Esophagus mucosa (tissue), 1 donor: ENCODE measurements at places on chromosomes 7 and 10.

GRCh38 chr10:114042895-114043531 lies 653 bp upstream of the ADRB1 start:
- peak; percentile 31 for ATAC-seq

DNA sequence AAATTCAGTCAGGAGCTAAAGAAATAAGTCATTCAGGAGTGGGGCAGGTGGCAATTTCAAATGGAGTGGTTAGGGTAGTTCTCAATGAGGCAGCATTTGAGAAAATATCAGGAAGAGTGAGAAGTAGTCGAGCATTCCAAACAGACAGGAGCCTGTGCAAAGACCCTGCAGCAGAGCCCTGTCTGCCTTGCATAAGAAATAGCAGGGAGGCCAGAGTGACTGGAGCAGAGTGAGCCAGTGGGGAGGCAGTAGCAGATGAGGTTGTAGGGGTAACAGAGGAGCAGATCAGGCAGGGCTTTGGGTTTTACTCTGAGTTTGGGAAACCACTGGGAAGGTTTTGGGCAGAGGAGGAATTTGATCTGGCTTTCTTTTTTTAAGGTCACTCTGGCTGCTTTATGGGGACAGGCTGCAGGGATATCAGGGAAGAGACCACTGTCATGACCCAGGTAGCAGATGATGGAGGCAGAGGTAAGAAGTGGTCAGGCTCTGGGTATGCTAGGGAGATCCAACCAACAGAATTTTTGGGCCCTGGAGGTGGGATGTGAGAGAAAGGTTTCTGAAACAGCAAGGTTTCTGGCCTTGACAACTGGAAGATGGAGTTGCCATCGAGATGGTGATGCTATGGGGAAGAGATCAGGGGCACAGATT lies 1.3 kb upstream of the BLVRA start:
- no peak for ATAC-seq

DNA sequence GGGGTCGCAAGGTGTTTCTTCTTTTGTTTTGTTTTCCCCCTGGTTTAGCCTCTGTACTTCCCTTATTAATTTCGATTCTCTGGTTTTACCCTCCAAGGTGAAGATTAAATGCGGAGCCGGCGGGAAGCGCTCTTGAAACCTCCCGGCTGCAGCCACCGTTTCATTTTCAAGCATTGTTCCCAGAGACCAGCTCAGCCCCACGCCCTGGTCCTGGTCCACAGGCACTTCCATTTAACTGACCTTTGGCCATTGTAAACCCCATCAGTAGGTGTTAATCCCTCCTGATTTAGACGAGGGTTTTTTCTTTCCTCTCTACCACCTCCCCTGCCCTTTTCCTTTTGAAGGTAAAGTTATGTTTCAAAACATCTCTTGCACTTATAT lies 39.2 kb upstream of the ENO4 start:
- ATAC-seq = no peak

GRCh38 chr10:110701617-110701971 lies 57.5 kb downstream of the RBM20 start:
- no peak for ATAC-seq

DNA sequence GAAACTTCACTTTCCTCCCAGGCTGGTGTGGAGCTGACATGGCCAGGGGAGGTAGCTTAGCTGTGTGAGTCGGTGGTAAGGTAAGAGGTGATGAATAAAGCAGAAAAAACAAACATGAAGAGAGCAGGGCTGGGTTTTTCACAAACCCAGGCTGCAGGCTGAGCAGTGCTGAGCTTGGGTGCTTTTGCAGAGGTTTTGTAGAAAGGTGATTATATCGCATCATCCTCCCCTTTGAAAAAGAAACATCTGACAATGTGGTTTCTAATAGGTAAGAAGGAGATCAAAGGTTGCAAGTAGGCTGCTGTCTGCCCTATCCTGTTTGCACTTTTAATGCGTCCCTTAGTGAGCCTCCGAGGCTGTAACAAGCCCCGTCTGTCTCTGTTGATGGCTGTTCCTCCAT lies 69.6 kb upstream of the GRM8 start:
- ATAC-seq = no peak

DNA sequence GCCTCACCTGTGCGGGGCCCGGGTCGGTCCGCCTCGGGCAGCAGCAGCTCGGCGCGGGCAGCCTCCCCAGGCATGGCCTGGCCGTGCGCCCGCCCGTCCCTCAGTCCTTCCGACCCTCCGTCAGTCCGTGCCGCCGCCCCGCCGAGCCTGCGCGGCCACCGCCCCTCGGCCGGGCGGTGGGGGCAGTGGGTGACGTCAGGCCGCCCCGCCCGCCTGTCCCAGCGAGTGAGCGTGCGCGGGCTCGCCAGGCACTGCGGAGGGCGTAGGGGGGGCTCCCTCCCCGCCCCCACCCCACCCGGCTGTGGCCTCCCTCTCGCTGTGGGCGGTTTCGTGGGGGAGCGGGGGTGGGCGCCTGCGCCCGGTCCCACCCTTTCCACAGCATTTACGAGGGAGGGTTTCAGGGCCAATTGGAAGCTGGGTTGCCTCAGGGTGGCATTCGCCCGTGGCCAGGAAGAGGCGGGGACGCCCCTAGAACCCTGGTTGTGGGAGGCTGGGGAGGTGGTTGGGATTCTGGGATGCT lies at the start of gene NACAD:
Gene NACAD (minus strand): TSS at position 149 of the 520 bp plus-strand sequence. CDS start 75 bp downstream, at position 74.
- peak; percentile 54 for ATAC-seq

GRCh38 chr10:87613751-87614150 lies 45.9 kb upstream of the PAPSS2 start:
- no peak for ATAC-seq

DNA sequence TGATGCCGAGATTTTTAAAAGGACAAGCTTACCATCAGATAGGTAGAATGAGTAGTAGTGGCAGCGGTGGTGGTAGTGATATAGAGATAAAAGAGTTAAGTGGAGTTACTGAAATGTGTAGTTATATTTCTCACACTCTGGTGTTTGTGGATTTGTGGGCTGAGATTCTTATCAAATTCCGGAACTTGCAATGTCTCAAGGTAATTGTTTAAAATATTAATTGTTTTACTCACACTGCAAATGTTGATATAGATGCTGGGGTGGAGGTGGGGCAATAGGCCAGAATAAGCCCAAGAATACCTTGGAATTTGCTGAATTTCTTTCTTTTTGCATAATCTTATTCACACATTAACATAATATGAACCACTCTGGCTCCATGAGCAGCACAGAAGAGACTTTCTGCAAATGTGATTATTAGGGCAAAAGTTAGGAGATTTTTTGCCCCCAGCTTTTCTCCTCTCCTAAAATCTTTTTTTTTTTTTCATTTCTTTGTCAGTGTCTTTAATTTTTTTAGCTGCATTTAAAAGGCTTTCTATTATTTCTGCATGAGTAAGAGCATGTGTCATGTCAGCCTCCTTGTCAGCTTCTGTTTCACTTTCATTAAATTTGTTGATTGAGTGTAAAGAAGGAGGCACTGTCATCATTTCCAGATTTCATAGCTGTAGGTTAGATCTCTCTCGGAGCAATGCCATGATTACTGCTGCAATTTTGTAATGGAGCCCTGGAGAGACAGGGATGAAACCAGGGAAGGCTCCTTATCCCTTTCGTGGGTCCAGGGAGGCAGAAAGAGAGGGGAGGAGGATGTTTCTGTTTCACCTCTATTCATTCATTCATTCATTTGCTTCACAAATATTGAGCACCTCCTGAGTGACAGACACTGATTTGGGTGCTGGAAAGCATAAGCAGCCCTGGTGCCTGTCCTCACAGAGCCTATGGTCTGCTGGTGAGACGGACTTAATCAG lies 13.1 kb upstream of the SGMS1 start:
- ATAC-seq = no peak

- ATAC-seq = no peak
Measured at GRCh38 chr10:42637648-42638054, 719 bp downstream of the ZNF33B start.

DNA sequence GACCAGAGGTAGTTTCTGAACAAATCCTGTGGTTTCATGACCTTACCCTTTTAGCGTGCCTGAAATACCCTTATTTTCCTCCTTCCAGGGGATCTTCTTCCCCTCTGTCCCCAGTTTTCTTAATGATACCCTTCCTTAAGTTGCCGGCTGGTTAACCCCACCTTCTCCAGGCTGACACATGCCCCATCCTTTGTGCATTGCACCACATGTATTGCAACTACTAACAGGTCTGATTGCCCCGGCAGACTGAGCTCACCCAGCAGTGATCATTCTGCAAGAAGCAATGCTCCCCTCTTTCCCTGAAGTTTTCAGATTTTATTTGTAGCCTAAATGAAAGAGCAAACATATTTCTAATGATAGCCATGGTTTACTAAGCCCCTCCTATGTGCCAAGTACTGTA lies 108.2 kb downstream of the HIP1 start:
- no peak for ATAC-seq
